ENCODE measurements at places on chromosomes 11 and 22.

- no peak for DNase-seq
Observed at GRCh38 chr11:13857828-13858227, 104.7 kb upstream of the SPON1 start.

DNA sequence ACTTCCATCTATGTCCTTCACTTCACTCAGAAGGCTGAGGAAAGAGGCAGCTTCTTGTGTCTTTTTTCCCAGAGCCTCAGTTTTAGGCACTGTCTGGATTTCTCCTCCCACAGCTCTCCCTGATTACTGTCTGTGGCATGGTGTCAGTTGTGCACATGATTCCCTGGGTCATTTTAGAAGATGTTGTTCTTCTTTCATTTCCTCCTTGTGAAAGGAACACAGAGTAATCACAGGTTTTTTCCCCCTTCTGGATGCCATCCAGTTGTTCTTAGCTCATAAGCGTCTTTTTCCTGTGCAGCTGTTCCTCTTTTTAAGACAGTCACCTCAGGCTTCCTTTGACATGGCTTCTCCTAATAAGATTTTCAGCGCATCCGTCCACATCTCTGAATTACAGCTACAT lies 212.2 kb downstream of the FAM181B start:
- DNase-seq, result no peak

DNA sequence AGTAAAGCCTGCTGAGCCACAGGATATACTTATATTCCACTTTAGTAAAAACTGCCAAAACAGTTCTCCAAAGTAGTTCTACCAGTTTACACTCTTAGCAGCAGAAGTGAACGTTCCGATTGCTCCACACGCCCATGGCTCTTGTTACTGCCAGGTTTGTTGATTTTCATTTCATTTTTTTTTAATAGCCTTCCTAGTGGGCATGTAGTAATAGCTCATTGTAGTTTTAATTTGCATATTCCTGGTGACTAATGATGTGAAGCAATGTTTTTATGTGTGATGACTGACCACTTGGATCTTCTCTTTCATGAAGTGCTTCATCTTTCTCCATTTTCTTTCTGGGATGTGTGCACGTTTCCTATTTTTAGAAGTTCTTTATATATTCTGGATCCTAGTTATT lies 4.8 kb upstream of the C11orf97 start:
- DNase-seq, result no peak

DNA sequence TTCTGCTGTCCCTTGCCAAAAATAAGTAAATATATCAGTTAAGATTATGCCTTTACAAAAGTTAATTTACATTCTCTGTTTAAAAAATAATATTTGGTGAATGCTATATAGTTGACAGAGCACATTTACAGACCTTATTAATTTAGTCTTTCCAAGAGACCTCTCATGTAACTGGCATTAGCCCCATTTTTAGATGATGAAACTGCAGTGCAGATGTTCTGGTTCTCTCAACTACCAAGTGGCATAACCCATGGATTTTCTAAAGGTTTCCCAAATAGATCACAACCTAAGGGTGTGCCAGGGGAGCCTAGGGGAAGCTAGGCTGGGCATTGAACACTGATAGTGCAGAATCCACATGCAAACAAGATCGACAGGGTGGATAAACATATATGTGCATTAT lies 88.5 kb downstream of the RNF169 start:
- no peak for DNase-seq

GRCh38 chr11:134369656-134370525 lies 38.1 kb downstream of the GLB1L2 start:
- DNase-seq, result no peak

GRCh38 chr11:73547706-73548595 lies 50.0 kb downstream of the FAM168A start:
- DNase-seq, result no peak

- no peak for DNase-seq
Observed at GRCh38 chr11:123798513-123799252, 7.5 kb downstream of the OR6M1 start.

- no peak for DNase-seq
Observed at GRCh38 chr11:96246718-96247552, 96.1 kb downstream of the MAML2 start.

GRCh38 chr11:67301951-67302516 lies 1.3 kb upstream of the SSH3 start:
- no peak for DNase-seq

DNA sequence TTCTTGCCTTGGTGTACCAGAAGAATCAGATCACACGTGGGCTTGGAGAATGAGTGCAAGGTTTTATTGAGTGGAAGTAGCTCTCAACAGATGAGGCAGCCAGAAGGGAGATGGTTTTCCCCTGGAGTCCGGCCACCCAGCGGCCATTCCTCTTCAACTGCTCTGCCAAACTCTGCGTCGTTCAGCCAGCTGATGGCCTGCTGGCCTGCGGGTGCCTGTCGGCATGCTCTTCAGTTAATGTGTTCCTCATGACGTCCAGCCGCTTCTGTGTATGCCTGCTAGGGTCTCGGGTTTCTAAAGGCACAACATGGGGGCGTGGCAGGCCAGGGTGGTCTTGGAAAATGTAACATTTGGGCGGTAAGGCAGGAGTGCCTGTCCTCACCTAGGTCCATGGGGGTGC lies 487.9 kb upstream of the LRRC4C start:
- DNase-seq, result no peak

GRCh38 chr22:28822930-28823551 lies 22.7 kb upstream of the XBP1 start:
- no peak for DNase-seq

DNA sequence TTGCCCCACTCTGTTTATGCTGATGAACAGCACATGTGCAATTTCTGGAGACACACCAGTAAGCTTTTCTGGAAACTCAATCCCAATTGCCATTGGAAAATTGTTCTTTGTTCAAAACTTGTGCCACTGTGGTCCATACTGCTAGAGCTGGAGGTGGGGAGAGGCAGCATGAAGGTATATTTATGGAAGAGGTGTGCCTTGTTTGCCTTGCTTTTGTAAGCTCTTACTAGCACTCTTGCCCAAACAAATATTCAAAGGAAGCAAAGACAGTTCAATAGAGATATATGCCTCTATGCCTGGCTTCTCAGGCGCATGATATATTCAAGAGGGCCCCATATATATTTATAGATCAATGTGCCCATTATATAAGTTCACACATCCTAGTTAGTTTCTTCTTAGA lies 42.7 kb downstream of the TIMP3 start:
- no peak for DNase-seq

DNA sequence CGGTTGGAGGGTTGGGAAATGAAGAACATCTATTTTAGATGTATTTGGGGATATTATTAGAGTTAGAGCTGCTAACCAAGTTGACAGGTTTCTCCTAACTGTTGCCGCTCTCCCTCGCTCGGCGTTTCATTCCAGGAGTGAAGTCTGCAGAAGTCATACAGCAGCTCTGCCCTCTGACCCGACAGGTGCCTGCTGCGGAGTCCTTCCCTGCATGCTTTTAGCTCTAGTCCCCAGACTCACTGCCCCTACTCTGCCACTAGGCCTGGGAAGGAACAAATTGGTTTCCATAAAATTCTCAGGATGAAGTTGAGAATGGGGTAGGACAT lies 124.9 kb downstream of the DBX1 start:
- DNase-seq, result no peak

GRCh38 chr11:113167599-113167998 lies 146.8 kb upstream of the TTC12 start:
- DNase-seq, result no peak

DNA sequence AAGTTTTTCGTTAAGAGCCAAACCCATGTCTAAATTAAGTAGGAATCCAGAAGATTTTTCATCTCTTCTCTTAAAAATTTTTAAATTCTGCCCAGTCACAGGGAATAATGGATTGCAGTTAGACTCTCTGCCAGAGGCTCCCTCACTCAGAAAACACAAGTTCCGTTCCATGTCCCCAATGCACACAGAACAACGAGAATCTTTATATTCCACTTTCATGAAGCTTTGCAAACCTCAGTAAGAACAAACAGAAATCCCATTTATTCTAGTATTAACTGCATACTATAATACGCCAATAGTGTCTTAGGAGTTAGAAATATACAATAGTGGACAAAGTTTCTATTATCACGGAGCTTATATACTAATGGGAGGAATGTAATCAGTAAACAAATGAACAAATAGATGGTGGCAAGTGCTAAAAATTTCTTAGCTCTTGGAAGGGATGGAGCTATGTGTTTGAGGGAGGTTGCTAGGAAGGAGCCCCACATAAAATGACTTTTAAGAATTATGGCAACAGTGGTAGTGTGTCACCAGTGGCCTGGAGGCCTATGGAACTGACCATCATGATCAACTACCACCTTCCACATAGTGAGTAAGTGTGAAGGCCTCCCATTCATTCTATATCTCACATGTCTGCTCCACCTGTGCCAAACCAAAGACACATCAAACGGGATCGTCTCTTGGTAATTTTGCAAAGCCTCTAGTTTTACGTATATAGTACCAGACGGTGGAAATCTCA lies 24.9 kb downstream of the PICALM start:
- DNase-seq, result no peak

DNA sequence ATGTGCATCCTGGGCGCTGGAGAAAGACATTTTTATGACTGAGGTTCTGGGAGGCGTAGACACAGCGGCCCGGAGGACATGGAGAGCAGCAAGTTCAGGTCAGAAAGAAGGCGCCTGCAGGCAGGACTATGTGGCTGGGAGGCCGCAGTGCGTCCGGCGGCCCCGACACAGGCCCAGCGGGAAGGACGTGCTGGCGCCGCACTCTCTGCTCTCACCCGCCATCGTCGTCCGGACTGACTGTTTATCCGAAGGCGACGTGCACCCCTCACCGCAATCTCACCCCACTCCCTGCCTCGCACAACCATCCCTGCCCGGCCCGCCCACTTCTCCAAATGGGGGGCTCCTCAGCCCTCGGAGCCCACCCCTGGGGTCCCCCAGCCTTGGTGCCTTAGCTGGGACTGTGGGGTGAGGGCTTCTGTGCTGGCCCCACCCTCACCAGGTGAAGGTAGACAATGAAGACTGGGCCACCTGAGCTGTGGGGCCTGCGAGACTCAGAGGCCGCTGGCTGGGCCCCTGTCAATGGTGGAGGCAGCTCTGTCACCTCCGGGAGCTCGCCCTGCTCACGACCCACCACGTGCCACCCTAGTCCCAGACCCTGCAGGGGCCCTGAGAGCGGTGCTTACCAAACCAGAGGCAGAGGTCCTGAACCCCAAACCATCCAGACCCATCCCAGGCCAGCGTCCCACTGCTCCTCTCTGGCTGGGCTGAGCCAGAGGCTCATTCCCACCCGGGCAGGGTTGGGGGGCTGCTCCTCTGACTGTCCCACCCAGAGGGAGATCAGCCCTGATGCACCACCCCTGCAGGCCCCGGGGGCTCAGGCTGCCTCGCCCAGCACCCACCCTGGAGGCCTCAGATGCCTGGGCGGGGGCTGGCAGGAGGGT lies 16.2 kb upstream of the MUC5B start:
- no peak for DNase-seq

GRCh38 chr11:120122924-120123683 lies 14.8 kb downstream of the TRIM29 start:
- DNase-seq, result no peak

DNA sequence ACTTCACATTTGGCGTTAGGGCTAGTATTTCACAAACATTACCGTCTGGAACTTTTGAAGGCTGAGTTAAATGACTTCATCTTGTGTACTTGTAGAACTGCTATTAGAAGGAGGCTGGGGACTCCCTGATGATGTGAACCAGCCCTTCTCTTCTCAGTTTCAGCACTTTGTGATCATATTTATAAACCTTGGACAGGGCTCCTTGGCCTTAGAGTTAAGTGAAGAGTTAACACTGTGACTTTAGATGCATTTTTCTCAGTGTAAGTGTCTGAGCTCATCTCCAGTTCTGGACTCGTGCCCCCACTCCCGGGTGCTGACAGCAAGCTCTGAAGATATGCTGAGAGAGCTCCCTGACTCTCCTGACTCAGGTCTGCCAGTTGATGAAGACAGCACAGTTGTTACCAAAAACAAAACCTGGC lies 8.4 kb downstream of the MIAT start:
- DNase-seq, result no peak

DNA sequence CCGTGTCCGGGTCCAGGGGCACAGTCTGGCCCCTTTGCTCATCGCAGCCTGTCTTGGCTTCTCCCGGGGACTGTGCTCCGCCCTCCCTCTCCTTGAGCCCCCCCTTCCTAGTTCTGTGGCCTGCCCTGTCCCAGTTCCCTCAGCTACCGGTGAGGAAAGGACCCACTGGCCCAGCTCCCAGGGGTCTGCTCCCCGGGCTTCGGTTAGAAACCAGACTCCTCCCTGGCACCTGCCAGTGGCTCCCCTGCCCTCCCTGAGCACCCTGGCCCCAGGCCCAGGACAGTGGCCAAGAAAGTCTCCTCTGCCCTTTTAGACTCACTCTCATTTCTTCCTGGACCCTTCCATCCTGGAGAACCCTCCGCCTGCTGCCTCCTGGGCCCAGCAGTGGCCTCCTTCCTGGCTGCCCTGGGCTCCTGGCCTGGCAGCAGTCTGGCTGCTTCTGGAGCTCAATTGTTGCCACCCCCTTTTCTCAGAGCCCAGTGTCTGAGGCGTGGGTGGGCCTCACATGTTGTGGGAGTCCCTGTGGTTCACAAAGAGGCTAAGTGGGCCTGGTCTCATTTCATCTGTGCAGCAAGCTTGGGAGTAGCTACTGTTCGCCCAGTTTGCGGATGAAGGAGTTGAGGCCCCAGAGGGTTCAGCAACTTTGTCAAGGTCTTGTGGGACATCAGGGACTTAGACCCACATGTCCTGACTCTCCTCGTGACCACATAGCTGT lies 12.6 kb downstream of the PRDM11 start:
- no peak for DNase-seq

GRCh38 chr11:70900540-70900939 lies 351.8 kb downstream of the SHANK2 start:
- DNase-seq, result no peak

GRCh38 chr22:41659941-41660340 lies 28.7 kb downstream of the SNU13 start:
- no peak for DNase-seq

DNA sequence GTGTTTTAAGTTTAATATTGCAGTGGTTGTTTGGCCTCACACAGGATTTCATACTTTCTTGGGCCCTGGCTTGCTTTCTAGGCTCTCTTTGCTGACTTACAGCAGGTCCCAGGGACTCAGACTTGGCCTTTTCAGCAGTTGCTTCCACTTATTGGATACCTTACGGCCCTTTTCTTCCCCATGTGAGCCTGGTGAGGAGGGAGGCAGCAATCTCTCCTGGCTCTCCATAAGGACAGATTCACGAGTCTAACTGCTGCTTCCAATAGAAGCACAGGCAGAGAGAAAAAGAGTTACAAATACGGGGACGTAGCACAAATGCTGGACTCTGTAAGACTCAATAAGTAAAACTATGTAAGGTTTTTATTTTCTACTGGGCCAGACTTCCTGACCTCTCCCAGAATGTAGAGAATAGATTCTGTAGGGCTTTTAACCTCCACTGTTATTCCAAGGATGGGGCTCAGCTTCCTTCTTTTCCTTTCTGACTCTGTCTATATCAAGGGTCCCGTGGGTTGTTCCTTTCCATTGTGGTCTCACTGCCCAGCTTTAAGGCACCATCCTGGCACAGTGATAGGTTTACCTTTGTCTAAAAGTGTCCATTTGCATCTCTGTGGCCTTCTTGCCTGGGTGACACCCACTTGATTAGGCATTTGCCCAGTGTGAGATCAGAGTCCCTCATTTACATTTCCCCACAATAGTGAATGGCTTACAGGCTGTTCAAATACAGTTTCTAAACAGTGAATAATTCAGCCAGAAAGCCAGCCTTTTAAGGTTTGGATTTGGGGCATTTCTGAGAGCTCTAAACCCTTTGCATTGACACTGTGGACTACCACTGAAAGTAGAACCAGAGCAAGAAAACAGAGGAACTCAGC lies 92.8 kb downstream of the RASSF10 start:
- no peak for DNase-seq

All from stimulated activated naive CD4-positive, alpha-beta T cell treated with Interleukin-2 at 50 U/mL for 16 hours (primary cell).